ENCODE measurements at places on chromosomes 13 and 19. TPM values are rescaled to one million over a fixed set of nuclear protein-coding genes. Genes with fewer than 3 reads are reported as not detected.

Gene ZNF177
- polyA plus RNA-seq, result 61.1 TPM

Gene KLK8
- not detected for polyA plus RNA-seq

Gene NEK5
- 0.43 TPM for polyA plus RNA-seq

Gene ZNF154
- 25.1 TPM for polyA plus RNA-seq

Gene MUC16
- polyA plus RNA-seq, result not detected

Gene MAP3K10
- polyA plus RNA-seq, result 18.3 TPM
